NCI-H1694 (cell line): ENCODE measurements at places on chromosomes 1 and 21.

GRCh38 chr1:17197696-17198095 is 7.2 kb upstream of the PADI1 start:
- no peak for DNase-seq

- DNase-seq = no peak
Observed at GRCh38 chr1:54011316-54012007, 6.5 kb downstream of the LDLRAD1 start.

DNA sequence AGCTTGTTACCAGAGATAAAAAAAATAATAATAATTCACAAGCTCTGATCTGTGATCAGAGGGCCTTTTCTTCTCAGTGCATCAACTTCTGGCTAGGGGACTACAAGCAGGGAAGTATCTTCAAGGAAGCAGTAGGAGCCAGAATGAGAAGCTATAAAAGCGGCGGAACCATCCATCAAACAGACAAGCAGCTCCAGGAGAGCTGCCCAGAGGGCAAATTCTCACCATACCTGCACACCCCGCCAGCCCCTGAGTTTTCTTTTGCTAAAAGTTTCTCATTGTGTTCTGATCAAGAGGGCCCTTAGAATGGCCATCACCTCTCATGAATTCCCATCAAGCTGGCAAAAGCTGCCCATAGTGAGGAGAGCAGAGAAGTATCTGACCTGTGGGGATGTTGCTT is 99.4 kb downstream of the SMYD2 start:
- DNase-seq = no peak

GRCh38 chr1:205537386-205538018 is 33.0 kb downstream of the CDK18 start:
- no peak for DNase-seq

GRCh38 chr1:185701650-185702049 is 32.5 kb upstream of the HMCN1 start:
- DNase-seq = no peak

- no peak for DNase-seq
Observed at GRCh38 chr1:151705753-151706463, 10.7 kb downstream of the CELF3 start.

- DNase-seq = no peak
Observed at GRCh38 chr1:227798078-227798802, 17.2 kb upstream of the PRSS38 start.

- no peak for DNase-seq
Observed at GRCh38 chr1:111789142-111789541, 33.4 kb downstream of the DDX20 start.

DNA sequence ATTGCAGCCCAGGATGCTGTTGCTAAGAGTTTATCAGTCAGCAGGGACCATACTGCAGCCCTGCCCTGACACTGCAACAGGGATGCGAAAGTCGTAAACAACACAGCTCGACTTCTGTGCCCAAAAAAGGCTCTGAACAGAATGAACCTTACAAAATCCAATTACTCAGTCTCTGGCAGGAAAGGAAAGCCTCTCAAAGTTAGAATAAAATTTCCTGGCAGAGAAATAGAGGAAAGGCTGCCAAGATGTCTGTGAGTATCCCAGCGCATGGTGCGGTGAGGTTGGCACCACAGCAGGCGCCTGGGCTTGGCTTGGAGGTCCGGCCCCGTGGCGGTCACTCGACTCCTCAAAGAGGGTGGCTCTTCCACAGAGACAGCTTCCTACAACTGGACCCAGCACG is 185.8 kb downstream of the PCP4 start:
- DNase-seq = peak; percentile 86

- DNase-seq = no peak
Observed at GRCh38 chr1:21294266-21294989, 4.2 kb upstream of the ECE1 start.

DNA sequence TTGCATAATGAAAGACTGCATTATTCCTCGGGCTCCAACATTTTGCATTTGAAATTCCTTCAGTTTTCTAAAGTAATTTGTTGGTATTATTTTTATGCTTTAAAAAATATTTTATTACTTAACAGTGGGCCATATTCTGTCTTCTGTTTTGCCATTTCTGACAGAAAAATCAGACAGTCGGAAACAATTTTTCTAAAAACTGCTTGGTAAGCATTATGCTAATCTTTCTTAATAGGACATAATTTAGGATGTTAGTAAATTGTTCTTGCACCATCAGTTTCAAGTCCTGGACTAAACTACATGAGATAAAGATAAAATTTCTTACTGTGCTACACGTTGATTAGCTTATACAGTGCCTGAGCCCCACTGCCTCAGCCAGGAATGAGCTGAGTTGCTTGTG is 11.2 kb downstream of the RGL1 start:
- no peak for DNase-seq

GRCh38 chr1:11753555-11754208 is 8.3 kb upstream of the C1orf167 start:
- DNase-seq = no peak

GRCh38 chr1:200919386-200919785 is 24.7 kb downstream of the INAVA start:
- no peak for DNase-seq

GRCh38 chr1:41015897-41016470 is 5.5 kb downstream of the SLFNL1 start:
- no peak for DNase-seq

GRCh38 chr1:159282118-159282517 is 20.0 kb upstream of the FCER1A start:
- DNase-seq = no peak

DNA sequence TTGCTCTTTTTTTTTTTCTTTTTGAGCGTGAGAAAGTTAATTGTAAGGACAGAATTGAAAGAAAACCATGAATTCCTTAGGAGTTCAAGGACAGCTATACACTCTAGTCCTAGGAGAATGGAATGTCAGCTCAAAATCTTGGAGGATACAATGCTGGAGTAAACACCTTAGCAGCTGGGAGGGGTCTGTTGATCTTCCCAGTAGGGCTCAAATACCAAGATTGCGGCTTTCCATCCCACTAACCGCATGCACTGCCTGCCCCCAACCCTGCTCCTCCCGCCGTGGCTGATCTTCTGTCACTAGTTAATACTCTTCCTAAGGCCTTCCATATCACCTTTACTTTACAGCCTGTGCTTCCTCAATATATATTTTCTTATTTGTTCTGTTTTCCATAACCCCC is 2.6 kb upstream of the PDC start:
- no peak for DNase-seq

DNA sequence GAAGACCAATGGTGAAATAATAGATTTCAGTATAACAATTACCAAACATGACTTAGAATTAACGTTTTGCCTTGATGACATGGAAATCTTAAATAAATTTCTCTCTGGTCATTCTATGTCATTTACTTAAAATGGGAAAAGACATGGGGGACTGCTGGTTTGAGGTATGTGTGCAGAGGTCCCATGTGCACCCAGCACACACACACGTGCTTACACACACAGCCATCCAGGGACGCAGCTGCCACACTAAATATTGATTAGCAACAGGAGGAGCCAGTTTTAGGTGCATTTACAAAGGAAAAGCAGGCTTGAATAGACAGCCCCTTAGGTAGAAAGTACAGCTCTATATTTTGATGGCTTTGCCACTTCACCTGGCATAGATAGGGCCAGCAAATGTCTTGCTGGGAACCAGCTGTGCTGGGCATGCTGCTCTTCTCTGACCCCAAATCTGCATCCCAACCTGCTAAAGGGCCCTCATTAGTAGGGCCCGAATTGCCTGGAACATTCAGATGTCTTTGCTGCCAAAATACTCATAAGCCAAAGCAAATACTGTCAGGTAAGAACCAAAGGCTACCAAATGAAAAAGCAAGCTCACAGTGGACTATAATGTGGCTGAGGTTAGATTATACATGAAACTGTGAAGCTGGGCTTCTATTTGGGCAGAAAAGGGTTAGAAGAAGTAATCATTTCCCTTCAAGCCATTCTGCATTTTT is 399.9 kb downstream of the HHAT start:
- DNase-seq = no peak

DNA sequence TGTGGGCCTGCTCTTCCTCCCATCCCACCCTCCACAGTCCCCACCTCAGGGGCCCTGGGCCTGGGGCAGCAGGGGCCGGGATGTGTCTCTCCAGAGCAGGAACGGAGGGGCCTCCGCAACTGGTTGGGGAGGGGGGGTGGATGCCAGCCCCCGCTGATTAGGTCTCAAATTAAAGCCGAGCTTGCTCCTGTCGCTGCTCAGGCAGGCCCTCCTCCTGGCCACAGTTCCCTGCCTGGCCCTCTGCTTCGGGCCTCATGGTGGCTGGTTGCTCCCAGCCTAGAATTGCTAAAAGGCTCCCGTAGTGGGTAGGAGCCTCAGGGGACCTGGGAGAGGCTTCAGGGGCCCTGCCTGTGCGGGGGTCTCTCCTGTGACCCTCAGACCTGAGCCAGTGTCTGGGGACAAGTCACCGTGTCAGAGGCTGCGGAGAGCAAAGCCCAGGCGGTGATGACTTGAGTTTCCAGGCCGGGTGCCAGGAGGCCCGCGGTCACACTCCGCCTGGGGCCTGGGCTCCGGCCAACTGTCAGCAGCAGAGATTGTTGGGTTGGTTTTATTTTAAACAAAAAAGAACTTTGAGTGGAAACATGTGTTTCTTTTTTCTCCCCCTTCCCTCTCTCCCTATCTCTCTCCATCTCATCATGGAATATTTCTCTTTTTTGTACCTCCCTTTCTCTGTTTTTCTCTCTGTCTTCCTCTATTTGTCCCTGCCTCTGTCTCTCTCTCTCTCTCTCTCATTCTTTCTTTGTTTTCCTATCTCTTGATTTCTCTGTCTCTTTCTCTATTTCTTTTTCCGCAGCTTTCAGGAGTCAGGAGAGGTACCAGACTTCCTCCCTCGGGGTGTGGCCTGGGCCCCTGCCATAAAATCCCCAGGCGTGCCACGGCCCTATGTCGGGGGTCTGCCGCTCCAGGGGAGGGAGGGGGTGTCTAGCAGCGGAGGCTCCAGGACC is 20.0 kb upstream of the EPHA2 start:
- no peak for DNase-seq

DNA sequence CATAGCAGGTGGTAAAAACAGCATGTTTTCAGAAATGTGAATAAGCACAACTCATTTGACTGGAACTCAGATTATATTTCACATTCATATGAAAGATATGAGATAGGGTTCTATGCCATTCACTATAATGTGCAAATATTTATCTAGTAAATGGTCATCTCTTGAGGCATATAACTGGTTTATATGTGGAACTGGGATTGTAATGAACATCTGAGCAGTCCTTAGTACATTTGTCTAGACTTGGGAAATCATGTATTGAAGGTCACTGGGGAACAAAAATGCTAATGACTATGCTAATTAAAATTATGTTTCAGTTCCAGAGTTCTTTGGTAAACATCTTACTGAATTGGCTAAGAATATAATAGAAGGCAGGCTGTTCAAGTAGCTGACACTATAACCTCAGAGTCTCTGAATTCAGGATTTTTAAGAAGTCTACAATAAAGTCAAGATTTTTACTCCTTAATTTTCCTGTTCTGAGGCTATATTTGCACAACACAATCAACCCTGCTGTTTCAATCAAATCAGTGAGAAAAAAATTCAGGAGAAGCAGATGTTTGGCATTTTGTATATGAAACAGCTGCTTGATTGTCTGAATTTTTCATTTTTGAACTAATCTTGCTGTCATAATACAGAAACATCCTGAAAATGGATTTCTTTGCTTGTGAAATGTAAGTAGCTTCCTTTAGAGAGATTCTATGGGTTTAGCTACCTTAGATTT is 244.8 kb upstream of the RGS18 start:
- DNase-seq = no peak

DNA sequence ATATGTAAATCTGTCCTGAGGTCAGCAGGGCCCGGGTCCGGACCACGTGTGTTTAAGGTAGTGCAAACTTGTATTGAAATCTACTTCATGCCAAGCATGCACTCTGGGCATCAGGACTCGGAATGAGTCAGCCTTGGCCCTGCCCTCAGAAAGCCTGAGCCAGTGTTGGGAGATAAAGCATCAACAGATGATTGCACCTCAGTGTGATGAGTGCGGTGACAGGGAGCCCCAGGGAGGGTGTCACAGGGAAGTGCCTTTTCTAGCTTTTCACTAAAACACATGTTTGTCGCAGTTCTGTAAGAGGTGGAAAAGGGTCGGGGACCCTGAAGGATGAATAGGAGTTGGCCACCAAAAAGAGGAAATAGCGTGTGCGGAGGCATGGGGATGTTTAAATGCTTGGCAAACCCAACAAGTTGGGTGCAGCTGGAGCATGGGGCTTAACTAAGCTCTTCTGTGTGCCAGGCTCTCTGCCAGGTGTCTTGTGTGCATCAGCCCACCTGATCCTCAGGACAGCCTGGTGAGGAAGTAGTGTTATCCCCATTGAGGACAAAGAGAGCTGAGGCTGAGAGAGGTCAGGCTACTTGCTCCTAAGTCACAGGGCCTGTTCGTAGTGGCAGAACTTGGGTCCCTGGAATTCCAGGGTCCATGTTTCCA is 48.2 kb upstream of the EPB41 start:
- no peak for DNase-seq

DNA sequence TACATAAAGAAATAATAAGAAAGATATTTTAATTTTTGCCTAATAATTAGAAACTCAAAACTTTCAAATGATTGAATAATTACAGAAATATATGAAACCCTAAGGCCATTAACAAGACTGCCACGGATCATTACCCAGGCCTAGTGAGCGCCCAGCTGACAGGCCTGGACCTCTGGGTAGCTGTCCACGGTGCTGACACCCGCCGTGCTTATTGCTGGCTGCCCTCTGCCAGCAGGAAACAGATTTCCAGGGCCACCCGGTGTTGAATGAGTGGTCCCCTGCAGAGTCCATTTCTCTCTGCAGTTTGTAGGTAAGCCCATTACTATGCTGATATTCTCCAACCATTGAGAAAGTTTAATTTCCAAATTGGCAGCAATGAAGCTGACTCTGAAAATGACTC is 254.4 kb upstream of the GJB5 start:
- DNase-seq = no peak

GRCh38 chr1:244097523-244098405 is 46.7 kb downstream of the ZBTB18 start:
- no peak for DNase-seq

DNA sequence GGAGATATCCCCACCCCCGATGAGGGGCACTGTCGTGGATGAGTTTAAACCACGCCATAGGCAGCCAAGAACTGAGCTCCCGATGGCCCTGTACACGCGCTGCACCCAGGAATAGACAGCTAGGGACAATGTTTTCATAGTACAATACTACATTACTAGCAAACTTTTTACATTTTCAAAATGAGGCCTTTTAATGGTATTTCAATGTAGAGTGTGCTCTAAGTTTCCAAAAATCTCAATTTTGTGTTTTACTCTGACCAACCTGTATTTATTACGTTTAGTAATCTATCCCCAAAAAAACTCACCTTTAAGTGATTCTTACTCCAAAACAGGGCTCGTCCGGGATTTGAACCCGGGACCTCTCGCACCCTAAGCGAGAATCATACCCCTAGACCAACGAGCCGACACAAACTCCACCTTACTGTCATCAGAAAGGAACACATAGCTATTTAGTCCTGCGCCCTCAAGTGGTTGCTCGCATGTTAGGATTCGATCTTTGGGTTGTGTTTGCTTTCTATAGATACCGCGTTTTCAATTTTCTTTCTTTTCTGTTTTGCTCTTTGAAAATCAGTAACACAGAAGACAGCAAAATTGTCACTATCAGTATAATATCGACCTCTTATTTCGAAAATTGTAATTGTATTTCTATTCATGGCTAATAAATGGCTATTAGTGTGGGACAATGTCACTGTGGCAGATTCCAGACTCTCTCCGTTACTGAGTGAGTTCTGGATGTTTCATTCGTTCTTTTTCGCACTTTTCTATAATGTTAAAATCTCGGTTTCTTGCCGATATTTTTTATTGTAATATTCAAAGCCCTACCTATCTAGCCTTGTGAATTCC is 6.4 kb upstream of the MPZL1 start:
- DNase-seq = peak; percentile 90

- no peak for DNase-seq
Observed at GRCh38 chr1:118437664-118438063, 252.6 kb upstream of the SPAG17 start.
